ENCODE measurements at places on chromosomes 12 and 14.

- no peak for DNase-seq
These were observed 79.9 kb upstream of the KCNA1 start for GRCh38 chr12:4829793-4830162.

GRCh38 chr14:100662879-100663760, 63.6 kb upstream of the DLK1 start:
- peak; percentile 47 for DNase-seq

- peak; percentile 43 for DNase-seq
These were observed at the start of gene VASH1 for GRCh38 chr14:76761136-76761959. VASH1 (plus strand) TSS chr14:76761468; CDS start chr14:76762822, 1,354 bp downstream.

DNA sequence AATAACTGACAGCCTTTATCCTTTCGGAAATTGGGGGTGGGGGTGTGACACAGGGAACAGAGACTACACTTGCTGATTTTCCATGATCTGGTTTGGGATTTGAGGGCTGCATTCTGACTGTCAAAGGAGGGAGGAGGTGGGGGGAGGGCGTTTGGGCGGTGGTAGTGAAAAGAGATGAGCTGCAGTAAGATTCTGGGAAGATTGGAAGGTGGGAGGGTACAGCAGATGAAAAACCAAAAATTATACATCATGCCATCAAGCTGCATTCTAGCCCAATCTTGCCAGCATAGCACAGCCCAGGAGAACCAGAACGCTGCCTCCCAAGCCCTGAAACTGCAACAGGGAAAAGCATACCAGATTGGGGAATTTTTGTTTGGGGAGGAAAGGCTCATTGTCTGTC, 2.4 kb downstream of the RND1 start:
- no peak for DNase-seq

DNA sequence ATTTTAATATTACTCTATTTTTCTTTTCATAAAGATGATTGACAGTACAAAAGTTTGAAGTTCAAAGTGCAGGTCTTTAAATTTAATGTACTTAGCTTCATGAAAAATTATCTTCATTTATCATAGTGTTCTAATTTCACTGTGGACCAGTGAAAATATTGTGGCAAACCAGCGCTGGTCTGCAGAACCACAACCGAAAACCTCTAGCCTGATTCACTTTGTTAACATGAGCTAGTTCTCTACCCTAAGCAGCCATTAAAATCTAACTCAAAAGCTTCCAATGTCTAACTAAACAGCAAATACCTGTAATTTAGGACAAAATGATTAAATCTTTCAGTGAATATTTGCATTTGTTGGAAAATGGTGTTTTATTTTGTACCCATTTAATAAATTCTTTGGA, 161.1 kb upstream of the TMTC2 start:
- no peak for DNase-seq

- DNase-seq, result no peak
These were observed 159.5 kb downstream of the ZFP36L1 start for GRCh38 chr14:68633131-68633991.

GRCh38 chr14:32561520-32561919, 232.4 kb downstream of the AKAP6 start:
- DNase-seq, result no peak

GRCh38 chr12:16019136-16019535, 108.0 kb downstream of the DERA start:
- no peak for DNase-seq

GRCh38 chr12:51403159-51403558, 12.0 kb upstream of the GALNT6 start:
- no peak for DNase-seq

- no peak for DNase-seq
These were observed 1098.7 kb downstream of the AACS start for GRCh38 chr12:126163984-126164383.

- DNase-seq, result no peak
These were observed 1.4 kb upstream of the GLRX5 start for GRCh38 chr14:95533391-95533821.

GRCh38 chr14:21268617-21269251, 508 bp downstream of the HNRNPC start:
- DNase-seq, result peak; percentile 40

- no peak for DNase-seq
These were observed 94.0 kb upstream of the FAR2 start for GRCh38 chr12:29054858-29055663.

- peak; percentile 28 for DNase-seq
These were observed 18.7 kb downstream of the HVCN1 start for GRCh38 chr12:110670161-110670701.

DNA sequence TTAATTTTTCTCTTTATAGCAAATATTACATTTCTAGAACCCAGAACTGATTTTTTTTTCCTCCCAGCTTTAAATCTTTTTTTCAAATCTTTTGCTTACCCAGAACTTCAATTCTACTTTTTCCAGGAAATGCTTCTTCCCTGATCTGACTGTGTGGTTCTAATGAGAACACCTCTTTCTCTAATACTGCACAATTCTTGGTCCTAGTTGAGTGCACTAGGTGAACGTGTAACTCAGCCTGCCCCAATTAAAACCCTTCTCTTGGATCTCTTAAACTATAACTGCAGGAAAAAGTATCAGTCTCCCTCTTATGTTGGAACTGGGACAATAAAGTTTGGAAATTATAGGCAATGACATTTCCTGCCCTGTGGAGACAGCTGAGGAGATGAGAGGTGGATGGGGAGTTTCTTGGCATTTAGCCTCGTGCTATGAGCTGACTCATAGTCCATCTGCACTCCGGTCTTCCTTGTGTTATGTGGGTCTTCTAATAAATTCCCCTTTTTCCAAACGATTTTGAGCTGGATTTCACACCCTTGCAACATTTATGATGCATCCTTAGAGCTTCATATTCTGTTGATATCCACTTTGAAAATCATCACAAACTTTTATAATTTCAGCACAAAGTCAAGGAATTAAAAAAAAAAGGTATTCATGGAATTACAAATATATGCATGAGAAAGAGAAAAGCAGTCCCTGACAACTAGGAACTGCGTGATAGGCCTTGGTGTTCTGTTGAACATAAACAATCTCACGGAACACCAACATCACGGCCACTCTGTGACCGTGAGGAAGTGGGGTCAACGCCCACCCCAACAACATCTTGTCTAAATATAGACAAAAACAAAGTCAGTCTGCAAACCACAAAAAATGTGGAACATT, 52.4 kb downstream of the BRMS1L start:
- DNase-seq, result no peak

DNA sequence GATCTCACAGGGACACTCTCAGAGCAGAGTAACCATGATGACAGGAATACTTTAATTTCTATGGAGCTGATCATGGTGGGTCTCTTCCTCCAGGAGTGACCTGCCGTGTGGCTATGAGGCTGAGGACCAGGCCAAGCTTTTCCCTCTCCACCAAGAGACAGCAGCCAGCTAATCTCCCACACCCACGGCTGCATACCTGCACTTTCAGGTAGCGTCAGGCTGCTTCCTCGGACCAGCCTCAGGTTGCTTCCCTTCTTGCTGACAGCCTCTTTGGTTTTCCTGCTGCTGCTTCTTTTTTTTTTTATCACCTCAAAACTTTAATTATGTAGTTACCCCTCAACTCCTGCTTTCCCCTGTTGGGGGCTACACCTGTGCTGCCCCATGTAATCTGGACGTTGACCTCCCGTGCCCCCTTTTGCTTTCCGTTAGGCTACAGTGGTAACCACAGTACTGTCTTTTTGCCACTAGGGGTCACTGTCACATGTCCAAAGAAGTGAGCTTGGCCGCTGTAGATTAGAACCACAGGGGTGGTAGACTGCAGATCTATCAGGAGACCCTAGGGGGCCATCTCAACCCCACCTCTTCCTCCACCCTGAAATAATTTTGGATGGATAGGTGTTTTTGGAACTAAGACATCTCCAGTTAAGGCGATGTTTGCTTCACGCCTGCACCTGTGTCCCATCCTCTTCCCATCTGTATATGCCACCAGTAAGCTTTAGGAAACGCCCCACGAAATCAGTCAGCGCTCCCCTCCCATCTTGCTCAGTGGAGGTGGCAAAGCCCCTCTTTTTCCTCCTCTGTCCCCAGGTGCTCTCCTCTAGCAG, 7.8 kb upstream of the PIP4K2C start:
- DNase-seq, result peak; percentile 69

GRCh38 chr12:24889411-24889810, 59.5 kb downstream of the BCAT1 start:
- no peak for DNase-seq

- peak; percentile 38 for DNase-seq
These were observed 20.2 kb upstream of the CLEC4D start for GRCh38 chr12:8493084-8493483.

Data from activated CD4-positive, alpha-beta T cell treated with anti-CD3 and anti-CD28 coated beads for 4 hours (primary cell).